AG10803 (cell line): ENCODE measurements at places on chromosomes 7 and 10.

DNA sequence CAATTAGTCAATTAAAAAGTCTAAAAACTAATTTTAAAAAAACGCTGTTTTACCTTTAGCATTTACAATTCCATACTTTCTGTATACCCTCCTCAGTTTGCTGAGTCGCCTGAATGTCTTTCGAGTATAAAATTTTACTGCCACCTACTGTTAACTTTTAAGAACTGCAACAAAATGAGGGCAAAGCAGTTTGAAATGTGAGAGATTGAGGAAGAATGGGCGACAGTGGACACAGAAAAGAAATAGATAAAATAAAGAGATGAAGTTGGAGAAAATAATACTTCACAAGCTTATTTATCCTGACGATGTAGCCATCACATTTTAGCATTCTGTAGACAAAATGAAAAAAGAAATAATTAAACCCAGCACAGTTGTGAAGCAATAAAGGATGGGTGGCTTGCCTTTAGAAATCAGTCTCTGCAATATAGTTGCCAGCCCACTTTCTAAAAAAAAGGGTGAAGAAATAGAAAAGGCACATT, 110.8 kb upstream of the PTN start:
- DNase-seq, result peak; percentile 50

- no peak for DNase-seq
These were observed 55.4 kb upstream of the FAM3C start for GRCh38 chr7:121451367-121452094.

- no peak for DNase-seq
These were observed 264.3 kb downstream of the TCF7L2 start for GRCh38 chr10:113214331-113214730.

- peak; percentile 24 for DNase-seq
These were observed 30.8 kb downstream of the CHCHD3 start for GRCh38 chr7:133051066-133051465.

GRCh38 chr10:19488592-19489280, 327.5 kb upstream of the PLXDC2 start:
- peak; percentile 4 for DNase-seq

- DNase-seq, result peak; percentile 86
These were observed 505.5 kb upstream of the PODXL start for GRCh38 chr7:132061937-132062336.

- no peak for DNase-seq
These were observed 73.3 kb upstream of the NANOS1 start for GRCh38 chr10:118955951-118956801.
